ENCODE measurements at places on chromosomes 7 and 10.

GRCh38 chr7:145884716-145885514 is 231.7 kb upstream of the CNTNAP2 start:
- H3K4me3 ChIP-seq = no peak overlapping the region
- H3K4me1 ChIP-seq = no peaks in the 10 kb centered on the region
- H3K27me3 ChIP-seq = no peaks in the 10 kb centered on the region
- H3K27ac ChIP-seq = no peak overlapping the region

DNA sequence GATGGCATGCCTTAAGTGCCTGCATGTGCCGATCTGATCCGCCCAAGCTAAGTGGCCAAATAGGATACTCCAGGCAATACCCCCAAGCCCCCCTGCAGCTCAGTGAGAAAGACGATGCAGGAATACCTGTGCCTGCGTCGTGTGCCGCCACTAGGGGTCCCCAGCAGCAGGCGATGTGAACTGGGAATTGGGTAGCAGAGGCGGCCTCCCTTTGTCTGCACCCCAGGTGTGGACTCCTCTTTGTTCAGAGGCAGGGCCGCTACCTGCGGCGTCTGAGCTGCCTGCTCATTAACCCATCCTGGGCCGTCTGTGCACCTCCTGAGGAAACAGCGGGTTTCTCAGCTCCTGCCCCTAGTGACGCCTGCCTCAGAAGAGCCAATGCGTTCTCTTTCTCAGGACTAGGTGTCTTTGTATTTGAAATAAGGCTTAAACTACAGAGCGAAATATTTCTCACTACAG is 4.8 kb upstream of the CHN2 start:
- H3K4me3 ChIP-seq = peak overlapping the region; percentile 61
- H3K4me1 ChIP-seq = peaks cover 24% of the 10 kb centered on the region
- H3K27ac ChIP-seq = no peak overlapping the region
- no peaks in the 10 kb centered on the region for H3K36me3 ChIP-seq

DNA sequence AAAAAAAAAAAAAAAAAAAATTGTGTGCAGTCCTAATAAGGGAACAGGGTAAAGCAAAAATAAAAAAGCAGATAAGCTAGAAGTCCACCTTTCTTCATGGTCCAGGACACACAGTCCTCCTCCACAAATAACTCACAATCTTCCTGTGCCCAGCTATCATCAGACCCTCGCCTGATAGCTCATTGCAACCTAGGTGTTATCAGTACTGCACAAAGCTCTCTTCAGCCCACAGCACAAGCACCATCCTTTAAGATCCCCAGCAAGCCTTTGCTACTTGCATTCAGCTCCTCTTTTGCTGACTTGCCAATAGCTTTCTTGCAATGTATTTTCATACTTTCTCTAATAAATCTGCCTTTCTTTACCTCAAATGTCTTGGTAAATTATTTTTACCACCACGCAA is 5.0 kb downstream of the NDUFA5 start:
- no peak overlapping the region for H3K27ac ChIP-seq
- H3K36me3 ChIP-seq = peaks cover 18% of the 10 kb centered on the region
- no peaks in the 10 kb centered on the region for H3K27me3 ChIP-seq
- no peaks in the 10 kb centered on the region for H3K4me1 ChIP-seq
- no peak for DNase-seq

DNA sequence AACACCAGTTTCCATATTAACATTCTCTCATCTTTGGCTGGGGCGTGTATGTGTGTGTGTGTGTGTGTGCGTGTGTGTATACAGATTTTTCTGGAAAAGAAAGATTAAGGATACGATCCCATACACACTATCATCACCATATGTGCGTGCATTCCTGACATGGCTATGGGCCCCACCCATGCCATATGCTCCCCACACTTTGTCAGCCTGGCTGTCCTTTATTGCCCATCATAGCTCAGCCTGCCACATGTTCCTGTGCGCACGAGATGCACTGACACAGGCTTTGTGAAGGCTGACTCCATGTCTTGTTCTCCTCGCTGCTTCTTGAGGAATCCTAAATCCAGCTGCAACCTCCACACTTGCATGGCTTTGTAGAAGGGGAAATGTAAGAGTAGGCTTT is 984.1 kb downstream of the LRMDA start:
- H3K4me1 ChIP-seq = peaks cover under 1% of the 10 kb centered on the region
- H3K4me3 ChIP-seq = no peak overlapping the region
- H3K27me3 ChIP-seq = peaks cover 15% of the 10 kb centered on the region
- no peak overlapping the region for H3K27ac ChIP-seq
- DNase-seq = no peak

DNA sequence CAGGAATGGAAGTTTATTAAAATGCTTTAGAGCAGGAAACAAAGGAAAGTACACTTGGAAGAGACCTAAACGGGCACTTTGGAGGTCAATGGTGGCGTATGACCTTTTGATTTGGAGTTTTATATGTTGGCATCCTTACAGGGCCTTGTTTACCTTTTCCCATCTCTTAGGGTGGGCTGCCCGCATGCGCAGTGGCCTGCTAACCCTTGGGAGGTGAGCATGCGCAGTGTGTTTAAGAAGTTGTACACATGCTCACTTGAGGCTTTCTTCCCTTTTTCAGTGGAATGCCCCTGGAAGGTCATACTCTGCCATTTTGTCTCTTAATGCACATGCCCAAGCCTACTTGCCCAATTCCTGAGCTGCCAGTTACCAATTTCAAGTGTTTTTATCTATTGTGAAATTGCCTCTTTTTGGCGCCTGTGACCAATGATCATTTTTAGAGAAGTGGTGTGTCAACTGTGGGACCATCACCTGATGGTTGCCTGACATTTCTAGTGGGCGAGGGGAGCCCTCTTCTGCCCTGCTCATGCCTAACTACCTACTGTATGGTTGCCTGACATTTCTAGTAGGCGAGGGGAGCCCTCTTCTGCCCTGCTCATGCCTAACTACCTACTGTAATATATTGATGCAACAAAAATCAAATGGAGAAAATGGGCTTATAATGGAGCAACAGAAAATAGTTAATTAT is 138.0 kb downstream of the PPP1R9A start:
- no peak overlapping the region for H3K4me3 ChIP-seq
- no peaks in the 10 kb centered on the region for H3K27me3 ChIP-seq
- no peak for DNase-seq
- peaks cover 35% of the 10 kb centered on the region for H3K4me1 ChIP-seq

DNA sequence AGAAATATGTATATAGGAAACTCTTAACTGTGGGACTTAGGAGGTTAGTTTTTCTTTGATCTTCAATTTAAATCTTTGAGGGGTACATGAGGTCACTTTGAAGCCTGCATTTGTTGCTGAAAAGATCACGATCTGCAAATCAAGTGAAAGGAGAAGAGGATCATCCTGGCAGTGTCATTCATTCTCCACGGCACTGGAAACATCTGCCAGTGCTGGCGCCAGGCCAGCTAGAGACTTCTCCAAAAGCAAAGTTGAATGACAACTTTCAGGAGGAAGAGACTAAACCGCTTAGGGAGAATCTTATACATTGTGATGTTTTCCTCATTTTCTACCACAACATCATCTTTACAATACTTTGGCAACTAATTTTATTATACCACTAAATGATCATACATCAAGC is 42.5 kb downstream of the MRC1 start:
- no peak overlapping the region for H3K4me3 ChIP-seq
- H3K27ac ChIP-seq = no peak overlapping the region
- DNase-seq = no peak
- no peaks in the 10 kb centered on the region for H3K36me3 ChIP-seq

DNA sequence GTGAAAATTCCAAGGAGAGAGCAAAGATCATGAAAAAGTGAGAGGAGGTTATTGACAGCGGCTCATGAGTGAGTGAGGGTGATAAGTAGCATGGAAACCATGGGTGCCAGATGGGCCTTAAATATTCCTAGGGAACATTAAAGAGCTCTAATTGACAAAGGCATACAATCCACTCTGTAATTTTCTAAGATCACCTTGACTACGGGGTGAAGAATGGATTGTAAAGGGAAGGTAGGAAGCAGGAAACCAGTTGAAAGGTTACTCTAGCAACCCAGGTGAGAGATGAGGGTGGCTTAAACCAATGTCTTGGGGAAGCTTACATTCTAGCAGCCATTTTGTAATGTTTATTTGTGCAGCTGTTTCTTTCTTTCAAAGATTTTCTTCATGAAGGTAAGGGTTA is 75.7 kb downstream of the RSU1 start:
- no peaks in the 10 kb centered on the region for H3K27me3 ChIP-seq
- H3K27ac ChIP-seq = no peak overlapping the region
- DNase-seq = no peak

GRCh38 chr10:14757394-14757793 is 17.3 kb downstream of the FAM107B start:
- H3K4me1 ChIP-seq = peaks cover 5% of the 10 kb centered on the region
- H3K27me3 ChIP-seq = no peaks in the 10 kb centered on the region
- H3K27ac ChIP-seq = no peak overlapping the region
- no peaks in the 10 kb centered on the region for H3K36me3 ChIP-seq
- DNase-seq = no peak

DNA sequence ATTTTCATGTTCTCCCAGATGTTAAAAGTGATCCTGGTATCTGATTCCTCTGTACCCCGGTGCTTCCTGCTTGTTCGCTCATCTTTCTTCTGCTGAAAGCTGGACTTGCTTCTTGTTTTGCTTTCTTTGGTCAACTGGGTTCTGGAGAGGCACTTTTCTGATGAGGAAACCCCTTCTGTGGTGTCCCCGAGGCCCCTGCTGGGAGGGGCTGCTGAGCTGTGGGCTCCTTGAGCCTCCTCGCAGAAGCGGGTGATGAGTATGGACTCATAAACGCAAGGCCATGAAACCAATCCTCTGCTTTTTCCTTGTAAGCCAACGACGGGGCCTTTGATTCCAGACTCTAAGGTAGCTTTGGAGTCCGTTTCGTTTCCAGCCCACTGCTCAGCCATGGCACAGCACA is 7.8 kb downstream of the WIPI2 start:
- no peaks in the 10 kb centered on the region for H3K4me1 ChIP-seq
- peaks cover 25% of the 10 kb centered on the region for H3K36me3 ChIP-seq
- peak overlapping the region; percentile 13 for H3K27ac ChIP-seq
- no peak for DNase-seq

DNA sequence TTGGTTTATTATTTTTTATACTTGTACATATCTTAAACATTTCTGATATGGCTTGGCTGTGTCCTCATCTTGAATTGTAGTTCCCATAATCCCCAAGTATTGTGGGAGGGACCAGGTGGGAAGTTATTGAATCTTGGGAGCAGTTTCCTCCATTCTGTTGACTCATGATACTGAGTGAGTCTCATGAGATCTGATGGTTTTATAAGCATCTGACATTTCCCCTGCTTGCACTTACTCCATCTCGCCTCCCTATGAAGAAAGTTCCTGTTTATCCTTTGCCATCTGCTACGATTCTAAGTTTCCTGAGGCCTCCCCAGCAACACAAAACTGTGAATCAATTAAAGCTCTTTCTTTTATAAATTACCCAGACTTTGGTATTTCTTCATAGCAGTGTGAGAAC is 207.7 kb downstream of the TPK1 start:
- H3K36me3 ChIP-seq = no peaks in the 10 kb centered on the region
- H3K4me1 ChIP-seq = no peaks in the 10 kb centered on the region
- H3K27me3 ChIP-seq = peaks cover 9% of the 10 kb centered on the region
- no peak for DNase-seq

DNA sequence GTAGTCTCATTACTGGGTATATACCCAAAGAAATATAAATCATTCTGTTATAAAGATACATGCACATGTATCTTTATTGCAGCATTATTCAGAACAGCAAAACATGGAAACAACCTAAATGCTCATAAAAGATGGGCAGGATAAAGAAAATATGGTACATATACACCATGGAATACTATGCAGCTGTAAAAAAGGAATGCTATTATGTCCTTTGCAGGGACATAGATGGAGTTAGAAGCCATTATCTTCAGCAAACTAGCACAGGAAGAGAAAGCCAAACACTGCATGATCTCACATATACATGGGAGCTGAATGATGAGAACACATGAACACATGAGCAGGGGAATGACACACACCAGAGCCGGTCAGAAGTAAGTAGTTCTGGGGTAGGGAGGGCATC is 297.4 kb upstream of the GLI3 start:
- no peaks in the 10 kb centered on the region for H3K4me1 ChIP-seq
- peaks cover 25% of the 10 kb centered on the region for H3K36me3 ChIP-seq
- DNase-seq = no peak
- no peak overlapping the region for H3K27ac ChIP-seq

DNA sequence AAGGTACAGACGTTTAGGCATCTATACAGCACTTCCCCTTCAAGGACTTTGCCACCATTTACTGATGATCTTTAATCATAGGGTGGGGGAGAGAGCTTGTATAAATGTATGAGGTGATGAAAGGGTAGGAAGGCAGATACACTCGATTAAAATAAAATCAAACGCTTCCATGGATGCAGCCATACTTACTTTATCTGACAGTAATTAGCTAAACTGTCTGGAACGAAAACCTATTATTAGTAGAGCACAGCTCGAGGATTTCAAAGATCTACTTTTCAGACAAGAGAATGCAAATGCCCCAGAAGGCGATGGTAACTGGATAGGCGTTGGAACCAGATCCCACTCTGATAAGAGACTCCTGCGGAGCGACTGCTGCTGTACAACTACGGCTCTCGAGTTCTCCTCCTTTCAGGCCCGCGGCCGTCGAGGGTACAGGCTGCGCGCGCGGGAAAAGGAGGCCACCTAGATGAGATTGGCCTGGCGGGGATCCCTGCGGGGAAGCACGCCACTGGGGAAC is 3.1 kb upstream of the NKX2-3 start:
- H3K27ac ChIP-seq = no peak overlapping the region
- DNase-seq = no peak
- H3K36me3 ChIP-seq = no peaks in the 10 kb centered on the region

DNA sequence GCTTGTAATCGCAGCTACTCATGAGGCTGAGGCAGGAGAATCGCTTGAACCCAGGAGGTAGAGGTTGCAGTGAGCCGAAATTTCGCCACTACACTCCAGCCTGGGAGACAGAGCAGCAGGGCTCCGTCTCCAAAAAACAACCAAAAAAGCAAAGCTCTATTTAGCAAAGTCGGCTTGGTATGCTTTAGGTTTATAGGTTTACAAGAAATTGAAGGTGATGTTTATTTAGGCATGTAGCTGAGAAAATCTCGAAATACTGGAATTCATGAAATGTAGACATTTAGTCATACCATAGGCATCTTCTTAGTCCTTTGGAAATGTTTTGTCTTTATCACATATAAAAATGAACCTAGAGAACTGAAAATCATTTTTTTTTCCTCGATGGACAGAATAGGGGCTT is 453.8 kb upstream of the ANKRD30A start:
- H3K36me3 ChIP-seq = no peaks in the 10 kb centered on the region
- H3K4me1 ChIP-seq = peaks cover 17% of the 10 kb centered on the region
- DNase-seq = no peak
- peak overlapping the region; percentile 61 for H3K27ac ChIP-seq
- H3K4me3 ChIP-seq = no peak overlapping the region
- H3K27me3 ChIP-seq = no peaks in the 10 kb centered on the region

DNA sequence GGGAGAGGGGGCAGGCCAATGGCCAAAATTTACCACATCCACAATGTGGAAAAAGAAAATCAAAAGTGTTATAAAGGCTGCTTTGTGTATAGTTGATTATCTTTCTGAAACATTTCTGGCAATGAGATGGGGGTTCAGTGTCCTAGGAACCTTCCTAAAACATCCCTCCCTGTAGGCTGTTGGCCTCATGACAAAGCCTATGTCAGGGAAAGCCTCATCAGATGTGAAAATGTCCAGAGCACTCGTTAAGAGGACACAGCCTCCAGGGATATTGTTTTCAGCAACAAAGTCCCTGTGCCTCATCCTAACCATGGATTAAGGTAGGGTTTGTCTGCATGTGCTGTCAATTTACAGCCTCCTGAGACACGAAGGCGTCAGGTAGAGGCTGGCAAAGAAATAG is 17.0 kb downstream of the SUN3 start:
- H3K4me1 ChIP-seq = peaks cover 17% of the 10 kb centered on the region
- no peaks in the 10 kb centered on the region for H3K27me3 ChIP-seq
- no peak overlapping the region for H3K4me3 ChIP-seq
